ENCODE measurements at places on chromosomes 12 and 14.

GRCh38 chr12:120367233-120367923 lies 1.6 kb downstream of the MSI1 start:
- no peak for DNase-seq

GRCh38 chr12:112214064-112214463 lies 88.7 kb downstream of the TRAFD1 start:
- no peak for DNase-seq

- DNase-seq = no peak
Observed at GRCh38 chr14:74571441-74571841, 40.6 kb downstream of the LTBP2 start.

- no peak for DNase-seq
Observed at GRCh38 chr14:91983588-91983987, 36.1 kb upstream of the FBLN5 start.

- DNase-seq = no peak
Observed at GRCh38 chr14:42028607-42029006, 421.9 kb downstream of the LRFN5 start.

GRCh38 chr14:54116972-54117371 lies 160.3 kb upstream of the BMP4 start:
- DNase-seq = no peak

DNA sequence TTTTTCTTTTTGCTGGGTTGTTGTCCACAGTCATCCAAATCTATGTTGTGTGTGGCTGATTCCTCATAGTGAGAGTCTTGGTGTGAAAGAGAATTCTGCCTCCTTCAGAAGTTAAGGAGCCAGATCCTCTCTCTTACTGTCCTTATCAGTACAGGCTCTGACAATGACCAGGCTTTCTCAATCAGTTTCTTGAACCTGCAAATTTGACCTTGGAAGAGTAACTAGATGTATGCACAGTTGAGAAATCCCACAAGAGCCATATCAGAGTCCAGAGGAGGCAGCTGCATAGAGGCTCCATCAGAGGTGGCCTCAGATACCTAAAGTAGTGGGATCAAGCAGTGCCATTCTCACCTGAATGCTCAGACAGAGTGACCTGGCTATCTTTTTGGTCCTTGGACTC lies 5.5 kb upstream of the GALC start:
- DNase-seq = no peak

- DNase-seq = no peak
Observed at GRCh38 chr14:105197211-105197641, 16.1 kb upstream of the NUDT14 start.

- DNase-seq = no peak
Observed at GRCh38 chr14:86892152-86892956, 1100.6 kb downstream of the GALC start.

GRCh38 chr14:75851574-75851866 lies 130.3 kb downstream of the TGFB3 start:
- no peak for DNase-seq

DNA sequence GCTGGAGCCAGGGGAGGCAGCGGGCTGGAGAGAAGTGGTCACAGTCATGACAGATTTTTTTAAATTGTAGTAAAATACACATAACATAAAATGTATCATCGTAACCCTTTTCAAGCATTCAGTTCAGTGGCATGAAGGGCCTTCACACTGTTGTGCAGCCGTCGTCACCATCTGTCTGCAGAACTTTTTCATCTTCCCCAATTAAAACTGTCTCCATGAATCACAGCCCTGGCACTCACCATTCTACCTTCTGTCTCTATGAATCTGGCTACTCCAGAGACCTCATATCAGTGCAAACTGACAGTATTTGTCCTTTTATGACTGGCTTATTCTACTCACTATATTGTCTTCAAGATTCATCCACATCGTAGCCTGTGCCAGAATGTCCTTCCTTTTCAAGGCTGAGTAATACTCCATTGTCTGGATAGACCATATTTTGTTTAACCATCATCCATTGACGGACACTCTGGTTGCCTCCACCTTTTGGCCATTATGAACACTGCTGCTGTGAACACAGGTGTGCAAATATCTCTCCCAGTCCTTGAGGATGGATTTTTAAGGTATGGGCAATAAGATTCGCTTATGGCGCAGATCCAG lies 91.5 kb upstream of the NCOR2 start:
- DNase-seq = no peak

GRCh38 chr14:86971292-86971691 lies 1021.7 kb downstream of the GALC start:
- no peak for DNase-seq

DNA sequence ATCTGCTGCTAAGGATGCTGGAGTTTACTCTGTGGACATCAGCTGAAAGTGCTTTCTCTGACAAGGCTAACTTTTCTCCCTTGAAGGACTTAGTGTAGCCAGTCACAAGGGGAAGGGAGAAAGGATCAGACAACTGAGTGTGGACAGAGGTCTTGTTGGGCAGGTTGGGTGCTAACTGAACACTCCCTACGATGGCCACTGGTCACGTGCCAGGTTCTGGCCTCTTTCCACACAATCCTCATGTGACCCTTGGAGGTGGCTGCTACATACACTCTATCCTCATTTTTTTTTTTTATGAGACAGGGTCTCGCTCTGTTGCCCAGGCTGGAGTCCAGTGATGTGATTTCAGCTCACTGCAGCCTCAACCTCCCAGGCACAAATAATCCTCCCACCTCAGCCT lies 39.7 kb downstream of the FOXN4 start:
- no peak for DNase-seq

GRCh38 chr12:110262442-110263388 lies 18.3 kb upstream of the ATP2A2 start:
- DNase-seq = no peak

GRCh38 chr12:99618657-99619056 lies 28.9 kb upstream of the GARIN6 start:
- no peak for DNase-seq

GRCh38 chr14:65070471-65070976 lies 31.8 kb downstream of the MAX start:
- no peak for DNase-seq

DNA sequence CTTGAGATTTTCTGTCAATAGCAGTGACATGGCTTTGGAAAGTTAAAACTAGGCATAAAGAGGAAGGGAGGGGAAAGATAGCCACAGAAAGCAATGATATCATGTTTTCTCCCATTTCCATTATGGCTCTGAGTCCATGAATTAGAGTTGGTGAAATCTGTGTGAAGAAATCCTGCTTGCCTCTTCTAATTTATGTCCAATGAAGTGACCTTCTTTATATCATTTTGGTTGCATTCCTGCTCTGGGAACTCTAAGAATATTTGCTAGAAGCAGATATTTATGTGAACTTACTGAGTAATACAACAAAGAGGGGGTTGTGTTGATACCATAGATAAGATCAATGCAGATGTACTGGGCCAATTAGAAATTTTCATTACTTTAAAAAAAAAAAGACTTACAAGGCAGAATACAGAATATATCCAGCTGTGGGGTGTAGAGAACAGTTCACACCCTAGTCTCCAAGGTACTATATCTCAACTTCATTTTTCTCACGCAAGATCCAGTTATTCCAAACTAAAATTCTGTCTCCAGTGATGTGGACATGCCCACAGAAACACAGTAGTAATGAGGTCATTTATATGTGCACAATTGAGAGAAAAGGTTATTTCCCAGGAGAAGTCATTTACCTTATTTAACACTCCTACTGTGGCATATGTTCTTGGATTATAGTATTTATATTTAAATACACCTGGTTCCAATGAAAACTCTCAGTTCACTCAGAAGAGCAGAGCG lies 51.5 kb upstream of the KCNJ8 start:
- DNase-seq = no peak

DNA sequence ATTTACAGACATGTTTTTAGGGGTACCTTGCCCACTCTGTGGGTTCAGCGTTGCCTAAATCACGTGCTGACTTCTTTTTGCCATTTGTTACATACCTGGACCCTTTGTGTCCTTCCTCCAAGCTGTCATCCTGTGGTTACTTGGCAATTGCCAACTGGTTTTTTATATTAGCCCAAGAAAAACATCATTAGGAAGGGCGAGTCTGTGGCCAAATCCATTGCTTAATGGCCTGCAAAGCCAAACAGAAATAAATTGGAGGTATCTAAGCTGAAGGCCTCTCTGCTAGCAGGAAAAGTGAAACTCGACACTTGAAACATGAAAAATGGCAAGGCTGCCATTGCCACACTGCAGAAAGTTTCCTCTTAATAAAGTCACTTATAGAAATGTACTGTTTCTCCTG lies 190.4 kb downstream of the NUAK1 start:
- no peak for DNase-seq

DNA sequence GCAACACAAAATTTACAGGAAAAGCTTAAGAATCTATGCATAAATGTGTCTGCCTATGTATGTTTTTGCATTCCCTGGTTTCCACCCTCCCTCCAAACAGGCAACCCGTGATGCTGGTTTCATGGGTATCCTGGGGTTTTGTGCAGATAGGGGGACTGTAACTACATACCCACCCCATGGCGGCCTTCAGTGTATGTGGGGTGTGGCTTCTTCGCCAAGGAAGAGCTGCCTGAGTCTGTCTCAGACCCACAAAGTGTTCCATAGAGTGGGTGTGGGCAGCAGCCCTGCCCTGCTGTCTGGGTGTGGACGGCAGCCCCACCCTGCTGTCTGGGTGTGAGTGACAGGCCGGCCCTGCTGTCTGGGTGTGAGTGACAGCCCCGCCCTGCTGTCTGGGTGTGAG lies 174.8 kb downstream of the ADGRD1 start:
- DNase-seq = no peak

GRCh38 chr14:41404126-41404525 lies 202.6 kb upstream of the LRFN5 start:
- DNase-seq = no peak

DNA sequence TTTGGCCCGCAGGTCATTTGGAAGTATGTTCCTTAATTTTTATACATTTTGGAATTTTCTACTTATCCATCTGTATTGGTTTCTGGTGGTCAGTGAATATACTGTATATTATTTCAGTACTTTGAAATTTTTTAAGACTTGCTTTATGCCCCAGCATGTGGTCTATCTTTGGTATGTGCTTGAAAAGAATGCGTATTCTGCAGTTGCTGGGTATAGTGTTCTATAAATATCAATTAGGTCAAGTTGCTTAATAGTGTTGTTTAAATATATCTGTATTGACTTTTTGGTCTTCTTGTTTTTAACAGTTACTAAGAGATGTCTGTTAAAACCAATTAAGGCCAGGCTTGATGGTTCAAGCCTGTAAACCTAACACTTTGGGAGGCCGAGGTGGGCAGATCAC lies 21.7 kb upstream of the SIX1 start:
- no peak for DNase-seq

GRCh38 chr12:115785548-115785947 lies 491.9 kb downstream of the MED13L start:
- DNase-seq = no peak

DNA sequence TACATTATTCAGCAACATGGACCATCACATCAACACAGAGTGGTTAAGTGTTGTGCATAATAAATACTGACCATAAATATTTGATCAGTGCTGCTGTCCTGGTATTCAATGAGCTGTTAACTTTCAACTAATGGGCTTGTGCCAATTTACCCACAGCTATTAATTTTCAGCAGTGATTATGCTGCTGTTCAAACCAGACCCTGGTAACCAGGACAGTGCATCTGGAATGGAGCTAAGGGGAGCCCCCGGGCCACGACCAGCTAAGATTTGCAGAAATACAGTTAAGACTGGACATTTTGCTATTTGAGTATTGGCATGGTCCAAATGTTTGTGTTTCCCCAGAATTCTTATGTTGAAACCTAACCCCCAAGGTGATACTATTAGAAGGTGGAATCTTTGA lies 180.4 kb upstream of the GZMB start:
- no peak for DNase-seq

DNA sequence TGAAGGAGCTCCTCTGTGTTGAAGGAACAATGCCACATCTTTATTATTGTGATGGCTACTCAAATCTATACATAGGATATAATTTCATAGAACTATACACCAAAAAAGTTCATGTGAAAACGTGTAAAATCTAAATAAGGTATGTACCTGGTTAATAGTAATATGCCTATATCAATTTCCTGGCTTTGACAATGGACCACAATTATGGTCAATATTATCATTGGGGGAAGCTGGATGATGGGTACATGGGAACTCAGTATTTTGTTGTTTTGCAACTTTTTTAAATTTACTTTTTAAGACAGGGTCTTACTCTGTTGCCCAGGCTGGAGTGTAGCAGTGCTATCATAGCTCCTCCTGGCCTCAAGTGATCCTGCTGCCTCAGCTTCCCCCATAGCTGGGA lies 270.7 kb downstream of the TMEM132C start:
- no peak for DNase-seq

- DNase-seq = no peak
Observed at GRCh38 chr14:89618330-89618708, 201.3 kb upstream of the FOXN3 start.

DNA sequence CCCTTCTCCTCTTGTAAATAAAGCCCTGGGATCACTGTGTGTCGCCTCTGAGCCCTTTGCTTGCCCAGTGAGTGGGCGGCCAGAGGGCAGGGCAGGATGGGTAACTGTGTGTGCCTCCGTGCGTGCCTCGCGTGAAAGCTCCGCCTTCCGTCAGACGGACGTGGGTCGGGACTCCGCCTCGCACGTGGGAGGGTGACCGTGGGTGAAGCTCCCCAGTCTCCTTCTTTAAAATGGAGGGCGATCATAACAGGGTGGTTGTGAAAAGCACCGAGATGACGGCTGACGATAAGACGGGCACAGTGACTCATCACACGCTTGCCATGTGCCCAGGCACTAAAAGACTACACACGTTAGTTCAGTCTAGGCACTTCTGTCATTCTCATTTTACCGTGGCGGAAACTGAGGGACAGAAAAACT lies 9.2 kb downstream of the PHB2 start:
- DNase-seq = peak; percentile 96

GRCh38 chr12:31663576-31663975 lies 4.1 kb downstream of the ETFBKMT start:
- DNase-seq = no peak

GRCh38 chr14:95609398-95609990 lies 74.6 kb downstream of the GLRX5 start:
- DNase-seq = no peak

DNA sequence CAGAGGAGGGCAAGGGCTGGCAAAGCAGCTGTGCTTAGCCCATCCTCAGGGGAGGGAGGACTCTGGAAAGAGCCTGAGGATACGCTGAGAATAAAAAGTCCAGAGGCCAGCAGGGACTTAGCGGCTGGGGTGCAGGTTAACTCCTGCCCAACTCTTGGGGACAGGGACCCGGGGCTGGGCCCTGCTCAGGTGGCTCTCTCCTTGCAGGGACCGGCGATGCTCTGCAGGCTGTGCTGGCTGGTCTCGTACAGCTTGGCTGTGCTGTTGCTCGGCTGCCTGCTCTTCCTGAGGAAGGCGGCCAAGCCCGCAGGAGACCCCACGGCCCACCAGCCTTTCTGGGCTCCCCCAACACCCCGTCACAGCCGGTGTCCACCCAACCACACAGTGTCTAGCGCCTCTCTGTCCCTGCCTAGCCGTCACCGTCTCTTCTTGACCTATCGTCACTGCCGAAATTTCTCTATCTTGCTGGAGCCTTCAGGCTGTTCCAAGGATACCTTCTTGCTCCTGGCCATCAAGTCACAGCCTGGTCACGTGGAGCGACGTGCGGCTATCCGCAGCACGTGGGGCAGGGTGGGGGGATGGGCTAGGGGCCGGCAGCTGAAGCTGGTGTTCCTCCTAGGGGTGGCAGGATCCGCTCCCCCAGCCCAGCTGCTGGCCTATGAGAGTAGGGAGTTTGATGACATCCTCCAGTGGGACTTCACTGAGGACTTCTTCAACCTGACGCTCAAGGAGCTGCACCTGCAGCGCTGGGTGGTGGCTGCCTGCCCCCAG lies 2.8 kb downstream of the B3GNT4 start:
- DNase-seq = no peak
